ENCODE measurements at places on chromosomes 7 and 10. TPM values are rescaled to one million over a fixed set of nuclear protein-coding genes. Genes with fewer than 3 reads are reported as not detected.

DNA sequence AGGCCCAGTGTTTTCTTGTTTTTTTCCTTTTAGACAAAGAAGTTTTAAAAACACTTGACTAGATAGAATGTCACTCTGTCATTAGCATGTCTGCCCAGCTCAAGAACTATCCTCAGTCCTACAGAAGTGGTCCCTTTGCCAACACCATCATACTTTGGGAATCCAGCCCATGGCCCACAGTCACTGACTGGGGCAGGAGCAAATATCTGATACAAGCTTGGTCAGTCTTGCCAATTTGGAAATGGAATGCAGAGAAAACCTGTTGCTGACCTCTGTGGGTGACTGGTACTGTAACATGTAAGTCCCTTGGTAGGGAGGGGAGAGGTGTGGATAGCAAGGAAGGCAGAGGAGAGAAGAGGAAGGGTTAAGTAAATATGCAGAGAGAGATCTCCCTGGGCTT, 47.8 kb downstream of the IPMK start:
- DNase-seq, result no peak

The LRRD1 gene
- total RNA-seq, result not detected

The C7orf33 gene
- not detected for total RNA-seq

The PRLHR gene
- not detected for total RNA-seq

DNA sequence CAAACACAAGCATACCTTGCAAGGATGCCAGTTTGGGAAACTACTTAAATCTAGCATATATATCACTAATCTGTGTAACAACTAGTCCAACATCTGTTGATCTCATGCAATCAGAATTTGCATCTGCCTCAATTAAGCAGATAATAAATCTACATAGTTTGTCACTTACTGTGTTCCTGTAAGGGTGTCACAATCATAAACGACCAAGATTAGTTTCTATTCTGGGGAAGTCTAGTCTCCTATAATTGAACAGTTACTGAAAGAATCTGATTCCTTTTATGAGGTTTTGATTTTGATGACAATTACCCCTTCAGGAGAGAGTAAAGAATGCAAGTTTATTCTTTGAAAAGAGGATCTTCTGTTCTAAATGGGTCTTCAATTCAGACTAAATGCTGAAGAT, 85.5 kb upstream of the LRRN3 start:
- DNase-seq, result no peak

GRCh38 chr7:14487701-14488395, 414.7 kb downstream of the DGKB start:
- DNase-seq, result no peak

The H2BK1 gene
- not detected for total RNA-seq

The HPSE2 gene
- not detected for total RNA-seq

DNA sequence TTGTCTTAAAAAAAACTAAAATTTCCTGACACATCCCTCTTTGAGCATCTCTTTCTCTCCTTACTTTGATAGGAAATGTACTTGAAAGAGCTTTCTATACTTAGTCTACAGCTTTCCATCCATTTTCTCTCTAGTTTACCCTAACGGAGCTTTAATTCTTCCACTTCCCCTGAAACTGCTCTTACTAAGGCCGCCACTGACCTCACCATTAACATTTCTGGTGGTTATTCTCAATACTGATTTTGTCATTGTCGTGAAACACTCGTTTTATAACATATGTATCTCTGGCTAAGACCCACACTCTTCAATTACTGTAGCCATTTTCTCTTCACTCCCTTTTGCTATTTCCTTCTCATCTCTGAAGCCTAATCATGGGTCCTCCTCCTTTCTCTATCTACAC, 262.0 kb upstream of the FERD3L start:
- no peak for DNase-seq

The SCIN gene
- not detected for total RNA-seq

GRCh38 chr10:33808475-33808874, 474.0 kb upstream of the NRP1 start:
- no peak for DNase-seq

The CABCOCO1 gene
- total RNA-seq, result not detected

- DNase-seq, result no peak
These were observed 205.9 kb downstream of the MBL2 start for GRCh38 chr10:52566471-52567246.
